ENCODE measurements at places on chromosomes 5 and 9.
A peak's percentile ranks its signal among the peaks of the same experiment; 100 is the strongest.

- no peak for DNase-seq
Observed at GRCh38 chr9:129972816-129973215, 70.2 kb downstream of the FNBP1 start.

DNA sequence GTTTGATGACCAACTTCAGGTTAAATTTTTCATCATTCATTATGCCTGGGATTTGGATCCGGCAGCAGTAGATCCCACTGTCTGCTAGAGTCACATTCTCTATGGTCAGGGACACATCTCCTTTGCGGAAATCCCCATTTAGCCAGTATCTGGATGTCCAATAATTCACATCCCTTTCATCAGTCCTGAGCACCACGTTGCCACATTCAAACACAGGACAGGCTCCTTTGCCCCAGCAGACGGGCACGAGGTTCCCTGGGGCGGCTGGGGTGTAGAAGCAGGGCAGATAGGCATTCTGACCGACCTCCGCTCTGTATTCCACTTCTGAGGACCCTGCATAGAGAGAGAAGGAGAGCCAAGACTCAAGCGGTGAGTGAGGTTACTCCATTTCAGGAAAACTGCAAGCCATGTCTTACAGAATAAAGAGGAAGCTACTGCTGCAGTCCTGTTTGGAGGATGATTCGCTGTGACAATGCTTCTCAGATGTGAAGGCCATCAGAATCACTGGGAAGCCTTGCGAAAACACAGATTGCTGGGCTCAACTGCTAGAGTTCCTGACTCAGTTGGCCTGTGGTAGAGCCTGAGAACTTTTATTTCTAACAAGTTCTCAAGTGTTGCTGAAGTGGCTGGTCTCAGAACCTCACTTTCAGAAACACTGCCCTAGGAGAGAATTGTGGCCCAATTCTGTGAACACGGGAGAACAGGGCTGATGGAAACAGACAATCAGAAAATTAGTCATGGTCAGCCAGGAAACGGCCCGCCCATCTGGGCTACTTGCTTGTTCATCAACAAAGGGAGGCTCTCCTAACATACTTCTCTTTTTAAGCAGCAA, 2.0 kb downstream of the HAVCR2 start:
- peak; percentile 67 for DNase-seq

GRCh38 chr5:112142769-112143270, 276.3 kb downstream of the EPB41L4A start:
- no peak for DNase-seq

GRCh38 chr5:58849223-58849622, 266.3 kb downstream of the RAB3C start:
- no peak for DNase-seq

DNA sequence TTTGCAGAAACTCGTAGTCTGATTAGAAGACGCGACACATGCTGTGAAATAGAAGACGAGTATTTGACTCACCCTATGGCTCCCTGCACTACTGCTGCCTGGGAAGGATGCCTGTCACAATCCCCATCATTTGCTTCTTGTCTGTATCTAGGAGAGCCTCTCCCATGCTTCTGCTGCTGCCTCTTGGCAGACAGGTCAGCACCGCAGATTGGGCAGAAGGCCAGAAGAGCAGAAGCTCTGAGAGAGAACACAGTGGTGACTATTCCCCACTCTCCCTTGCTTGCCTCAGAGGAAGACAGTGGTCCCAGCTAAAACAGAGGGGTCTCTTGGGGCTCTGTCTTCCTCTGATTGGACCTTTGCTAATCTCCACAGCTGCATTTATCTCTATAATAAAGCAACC, 84.0 kb upstream of the SMIM32 start:
- no peak for DNase-seq

DNA sequence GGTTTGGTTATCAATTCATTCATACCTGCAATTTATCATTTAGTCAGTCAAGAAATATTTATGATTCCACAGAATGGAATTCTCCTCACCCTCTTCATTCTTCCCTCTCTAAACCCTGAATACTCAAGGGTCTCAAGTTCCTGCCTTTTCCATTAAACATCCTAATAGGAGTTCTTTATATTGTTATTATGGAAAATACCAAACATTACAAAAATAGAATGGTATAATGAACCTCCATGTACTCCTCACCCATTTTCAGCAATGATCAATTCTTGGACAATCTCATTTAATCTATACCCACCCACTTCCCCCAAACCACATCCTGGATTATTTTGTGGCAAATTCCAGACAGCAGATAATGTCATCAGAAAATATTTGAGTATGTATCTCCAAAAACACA, 74.5 kb downstream of the ADAMTS12 start:
- DNase-seq, result no peak

- no peak for DNase-seq
Observed at GRCh38 chr9:126857261-126857960, 3.0 kb upstream of the ZBTB34 start.

GRCh38 chr5:97628807-97629206, 445.8 kb upstream of the RIOK2 start:
- no peak for DNase-seq

- DNase-seq, result no peak
Observed at GRCh38 chr9:74935008-74935407, 17.7 kb downstream of the C9orf40 start.

- DNase-seq, result no peak
Observed at GRCh38 chr5:76742583-76742982, 26.7 kb downstream of the F2R start.

GRCh38 chr5:30104872-30105596, 1088.5 kb upstream of the CDH6 start:
- DNase-seq, result no peak

DNA sequence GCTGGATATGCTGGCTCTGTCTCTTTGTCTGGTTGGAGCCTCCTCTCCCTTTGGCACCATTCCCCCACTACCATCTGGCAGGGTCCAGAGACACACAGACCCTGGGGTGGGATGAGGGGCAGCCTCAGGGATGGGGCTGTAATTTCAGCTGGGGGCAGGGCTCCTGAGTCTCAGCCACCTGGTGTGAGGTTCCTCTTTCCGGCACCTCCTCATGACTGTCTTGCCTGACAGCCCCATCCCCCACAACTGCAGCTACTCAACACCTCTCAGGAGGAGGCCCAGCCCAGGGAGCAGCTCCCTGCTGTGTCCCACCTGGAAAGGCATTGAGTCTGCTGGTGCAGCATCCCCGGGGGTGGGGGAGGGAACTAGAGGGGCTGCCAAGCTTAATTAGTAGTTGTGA, 11.7 kb upstream of the RPS14 start:
- DNase-seq, result peak; percentile 26

GRCh38 chr5:42361315-42361688, 61.9 kb upstream of the GHR start:
- DNase-seq, result no peak

DNA sequence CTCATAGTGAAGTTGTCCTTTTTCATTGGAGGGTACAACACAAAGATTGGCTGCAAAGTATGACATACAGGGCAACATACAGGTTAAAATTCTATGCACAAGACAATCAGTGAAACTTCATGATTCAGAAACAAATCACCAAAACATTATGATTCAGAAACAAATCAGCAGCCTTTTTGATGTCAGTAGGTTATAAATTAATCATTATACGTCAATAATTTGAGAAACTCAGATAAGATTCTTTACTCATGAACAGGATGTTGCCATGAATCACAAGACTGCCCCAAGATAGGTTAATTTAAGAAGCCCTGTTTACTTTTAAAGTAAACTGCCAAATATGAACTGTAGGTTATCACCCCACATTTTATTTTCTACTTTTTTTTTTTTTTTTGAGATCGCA, 62.2 kb upstream of the IL33 start:
- no peak for DNase-seq

- no peak for DNase-seq
Observed at GRCh38 chr9:70835323-70835722, 286.1 kb downstream of the TRPM3 start.

- DNase-seq, result no peak
Observed at GRCh38 chr9:10396615-10397014, 216.2 kb downstream of the PTPRD start.

DNA sequence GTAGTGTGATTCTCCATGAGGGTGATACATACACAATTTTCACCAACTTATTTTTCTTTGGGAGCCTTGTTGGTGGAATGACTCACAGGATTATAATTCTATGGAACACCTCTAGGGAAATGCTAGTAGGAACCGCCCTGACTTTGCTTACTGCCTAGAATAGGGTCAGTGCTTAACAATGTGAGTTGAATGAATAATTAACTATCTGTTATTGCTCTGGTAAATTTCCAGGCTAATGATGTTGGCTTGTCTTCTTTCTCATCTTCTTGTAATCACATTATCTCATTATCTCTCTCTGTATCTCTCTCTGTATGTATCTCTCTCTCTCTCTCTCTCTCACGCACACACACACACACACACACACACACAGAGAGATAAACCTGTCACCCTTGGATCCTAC, 291.1 kb downstream of the TRIM32 start:
- DNase-seq, result no peak

GRCh38 chr9:15426019-15426418, 3.3 kb downstream of the SNAPC3 start:
- no peak for DNase-seq

DNA sequence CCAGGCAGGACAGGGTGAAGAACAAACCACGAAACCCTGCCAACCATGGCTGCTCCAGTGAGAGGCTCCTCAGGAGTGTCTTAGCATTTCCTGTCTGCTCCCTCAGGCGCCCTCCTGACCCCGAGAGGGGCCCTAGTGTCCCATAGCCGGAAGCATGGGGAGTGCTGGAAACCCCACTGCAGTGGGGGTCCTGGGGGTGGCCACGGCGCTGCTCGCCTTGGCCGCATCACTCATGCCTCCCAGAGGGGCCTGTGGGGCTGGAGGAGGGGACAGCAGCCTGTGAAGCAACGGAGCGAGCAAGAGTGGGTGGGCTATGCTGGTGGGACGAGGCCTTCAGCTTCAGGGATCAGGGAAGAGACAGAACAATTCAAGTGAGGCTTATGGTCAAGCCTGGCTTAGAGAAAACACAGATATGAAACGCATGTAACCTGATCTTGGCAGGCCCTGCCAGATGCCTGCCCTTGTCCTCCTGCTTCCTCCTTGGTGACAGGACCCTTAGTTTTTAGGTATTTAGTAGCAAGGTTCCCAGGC, 219.1 kb downstream of the FANCC start:
- DNase-seq, result no peak

DNA sequence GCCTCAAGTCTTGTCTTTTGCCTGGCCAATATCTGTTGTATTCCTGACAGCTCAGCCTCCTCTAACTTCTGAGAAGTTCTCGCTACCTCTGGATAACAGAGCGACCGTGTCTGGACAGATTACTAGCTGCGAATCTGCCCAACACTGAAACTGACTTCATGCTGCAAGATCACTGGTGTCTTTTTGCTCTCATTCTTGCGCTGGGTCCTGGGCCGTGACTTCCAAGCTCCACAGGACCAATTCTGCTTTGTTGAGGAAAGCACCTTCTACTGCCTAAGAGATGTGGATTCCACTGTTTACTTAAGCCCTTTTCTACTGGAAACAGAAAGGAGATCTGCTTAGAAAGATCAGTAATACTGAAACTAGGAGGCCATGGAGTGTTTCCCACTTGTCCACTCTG, 978.8 kb upstream of the DMAC1 start:
- DNase-seq, result no peak

DNA sequence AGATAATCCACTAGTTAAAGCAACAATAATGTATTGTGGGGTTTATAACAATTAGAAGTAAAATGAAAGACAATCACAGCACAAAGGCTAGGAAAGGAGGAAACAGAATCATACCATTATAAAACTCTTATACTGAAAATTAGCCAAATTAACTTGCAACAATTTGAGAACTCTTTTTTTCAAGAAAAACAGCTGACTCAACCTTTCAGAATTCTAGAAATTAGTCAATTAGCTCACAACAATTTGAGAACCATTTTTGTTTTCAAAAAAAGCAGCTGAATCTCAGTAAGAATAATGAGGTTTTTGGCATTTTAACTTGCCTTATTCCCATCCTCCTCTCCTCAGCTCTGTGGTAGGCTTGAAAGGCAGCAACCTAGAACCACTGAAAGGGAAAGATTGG, 269.9 kb downstream of the NPR3 start:
- no peak for DNase-seq

- DNase-seq, result no peak
Observed at GRCh38 chr5:126527158-126527557, 67.9 kb downstream of the ALDH7A1 start.

GRCh38 chr9:36551910-36552309, 20.8 kb upstream of the MELK start:
- DNase-seq, result no peak

DNA sequence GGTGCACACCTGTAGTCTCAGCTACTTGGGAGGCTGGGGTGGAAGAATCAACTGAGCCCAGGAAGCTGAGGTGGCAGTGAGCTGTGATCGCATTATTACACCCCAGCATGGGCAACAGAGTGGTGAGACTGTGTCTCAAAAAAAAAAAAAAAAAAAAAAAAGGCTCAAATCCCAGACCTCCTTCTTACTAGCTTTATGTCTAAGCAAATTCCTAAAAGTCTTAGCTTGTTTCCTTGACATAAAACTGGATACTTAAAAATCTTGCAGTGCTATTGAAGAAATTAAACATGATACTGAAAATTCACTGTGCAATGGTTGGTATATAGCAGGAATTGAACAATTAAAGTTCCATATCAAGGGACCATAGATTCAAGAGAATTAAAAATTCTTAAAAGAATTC, 45.0 kb downstream of the PCDHGC5 start:
- DNase-seq, result no peak

- DNase-seq, result no peak
Observed at GRCh38 chr5:117299936-117300328, 725.3 kb upstream of the SEMA6A start.

GRCh38 chr9:124489222-124489621, 18.0 kb downstream of the NR5A1 start:
- no peak for DNase-seq

DNA sequence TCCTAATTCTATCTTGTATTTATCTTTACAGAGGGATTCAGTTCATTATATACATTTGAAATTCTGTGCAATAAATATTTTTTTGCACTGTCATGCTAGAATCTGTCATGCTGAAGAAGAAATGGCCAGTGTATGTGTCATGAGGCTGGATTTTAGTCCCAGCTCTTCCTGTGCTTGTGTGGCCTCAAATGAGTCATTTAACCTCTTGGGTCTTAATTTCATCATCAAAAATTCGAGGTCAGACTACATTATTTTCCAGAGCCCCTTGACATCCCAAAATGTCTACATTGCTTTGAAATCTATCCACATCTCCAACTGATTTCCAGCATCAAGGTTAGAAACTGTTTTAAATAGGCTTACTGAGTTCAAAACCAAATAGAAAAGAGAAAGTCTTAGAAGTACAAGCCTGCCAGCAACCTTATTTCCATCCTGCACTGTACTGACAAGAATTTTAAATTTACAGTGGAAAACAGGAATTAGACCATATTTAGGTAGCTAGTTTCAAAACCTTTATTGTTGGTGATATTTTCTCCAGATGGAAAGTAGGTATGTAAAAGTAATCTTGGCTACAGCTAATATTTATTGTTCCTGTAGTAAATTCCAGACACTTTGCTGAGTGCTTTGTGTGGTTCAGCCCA, 96.7 kb upstream of the MAMDC2 start:
- DNase-seq, result no peak

Measured in NK-92 treated with Interleukin-12 subunit alpha and Interleukin-12 subunit beta, amount 100 ng/mL, for 24 hours (cell line).